Gastroesophageal sphincter (tissue), 4 donors: ENCODE measurements at places on chromosomes 1 and 21.

GRCh38 chr1:33327587-33328325 is 6.9 kb upstream of the A3GALT2 start:
- no peak overlapping the region for H3K4me3 ChIP-seq
- H3K27ac ChIP-seq, result peak overlapping the region; percentile 45
- peaks cover 100% of the 10 kb centered on the region for H3K36me3 ChIP-seq

DNA sequence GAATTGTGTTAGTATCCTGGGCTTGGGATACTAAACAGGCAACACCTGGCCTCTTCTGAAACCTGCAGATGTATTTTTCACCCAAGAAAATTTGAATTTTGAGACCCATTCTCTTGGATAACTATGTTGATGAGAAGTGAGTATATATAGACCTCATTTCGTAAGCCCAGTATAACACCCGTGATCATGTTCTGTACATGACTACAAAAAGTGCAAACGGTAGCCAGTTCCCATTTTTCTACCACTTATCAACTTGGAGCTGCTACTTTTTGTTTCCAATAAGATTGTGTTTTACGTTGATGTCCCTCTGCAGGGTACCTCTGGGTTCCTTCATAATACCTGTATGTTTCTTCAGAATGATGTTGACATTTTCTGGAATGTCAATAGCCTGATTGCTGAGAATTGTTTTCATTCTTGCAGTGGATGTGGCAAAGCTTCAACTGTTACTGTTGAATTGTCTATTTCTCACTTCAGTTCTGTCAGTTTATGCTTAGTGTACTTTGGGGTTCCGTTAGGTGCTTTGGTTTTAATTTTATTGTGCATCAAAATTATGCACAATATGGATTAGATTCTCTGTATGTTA is 48.1 kb downstream of the ZFYVE9 start:
- H3K36me3 ChIP-seq, result no peaks in the 10 kb centered on the region
- no peak for ATAC-seq
- no peak overlapping the region for H3K27ac ChIP-seq
- peaks cover 32% of the 10 kb centered on the region for H3K4me1 ChIP-seq

DNA sequence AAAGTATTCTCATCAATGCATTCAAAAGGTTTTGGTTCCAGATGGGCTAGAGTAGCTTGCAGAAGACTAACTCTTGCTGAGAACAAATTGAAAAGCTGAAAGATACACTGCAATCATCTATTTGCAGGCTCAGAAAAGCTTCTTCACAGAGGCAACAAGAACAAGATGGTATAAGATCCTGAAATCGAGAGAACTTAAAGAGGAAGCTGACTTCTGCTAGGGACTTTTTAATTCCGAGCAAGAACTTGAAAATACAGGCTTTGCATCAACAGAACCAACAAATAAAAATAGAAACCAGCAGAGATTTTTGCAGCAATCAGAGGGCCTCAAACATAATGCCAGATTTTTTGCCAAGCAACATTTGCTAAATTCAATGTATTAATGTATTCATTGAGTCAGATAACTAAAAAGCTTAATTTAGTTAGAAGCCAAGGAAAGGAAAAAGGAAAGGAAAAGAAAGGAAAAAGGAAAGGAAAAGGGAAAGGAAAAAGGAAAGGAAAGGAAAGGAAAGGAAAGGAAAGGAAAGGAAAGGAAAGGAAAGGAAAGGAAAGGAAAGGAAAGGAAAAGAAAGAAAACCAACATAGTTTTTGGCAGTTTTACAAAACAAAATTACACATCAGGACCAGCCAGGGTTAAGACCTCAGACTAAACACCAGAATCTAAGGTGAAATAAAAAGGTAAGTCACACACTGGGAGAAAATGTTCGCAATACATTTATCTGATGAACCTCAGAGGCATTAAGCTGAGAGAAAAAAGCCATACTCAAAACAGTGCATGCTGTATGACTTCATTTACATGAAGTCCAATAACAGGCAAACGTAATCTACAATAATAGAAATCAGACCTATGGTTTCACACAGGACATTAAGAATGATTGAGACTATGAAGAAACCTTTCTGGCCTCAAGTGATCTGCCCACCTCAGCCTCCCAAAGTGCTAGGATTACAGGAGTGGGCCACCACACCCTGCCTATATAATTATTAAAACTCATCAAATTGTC is 42.6 kb downstream of the FAF1 start:
- ATAC-seq, result no peak
- no peak overlapping the region for H3K27ac ChIP-seq
- no peaks in the 10 kb centered on the region for H3K4me1 ChIP-seq
- H3K27me3 ChIP-seq, result no peaks in the 10 kb centered on the region

DNA sequence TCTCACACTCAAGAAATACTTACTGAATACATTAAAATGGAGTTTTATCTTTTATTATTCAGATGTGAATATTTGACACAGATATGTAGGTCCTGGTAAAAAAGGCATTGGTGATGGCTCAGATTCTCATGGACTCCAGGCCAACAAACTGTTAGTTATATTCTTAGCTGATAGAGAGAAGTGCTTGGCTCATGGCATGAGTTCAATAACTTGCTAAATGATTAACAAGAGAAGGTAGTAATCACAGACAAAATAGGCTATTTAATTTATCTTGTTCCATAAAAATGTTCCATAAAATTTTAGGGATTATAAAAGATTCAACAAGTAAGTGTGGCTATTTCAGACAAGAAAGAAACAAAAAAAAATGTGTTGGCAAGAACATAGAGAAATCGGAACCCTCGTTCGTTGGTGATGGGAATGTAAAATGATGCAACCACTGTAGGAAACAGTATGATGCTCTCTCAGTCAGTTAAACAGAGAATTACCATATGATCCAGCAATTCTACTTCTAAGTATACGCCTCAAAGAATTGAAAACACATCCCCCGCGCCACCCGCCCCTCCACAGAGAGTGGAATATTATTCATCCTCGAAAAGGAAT is 737.8 kb upstream of the ADAMTS5 start:
- H3K27ac ChIP-seq, result no peak overlapping the region
- no peaks in the 10 kb centered on the region for H3K36me3 ChIP-seq
- H3K27me3 ChIP-seq, result no peaks in the 10 kb centered on the region
- H3K4me3 ChIP-seq, result no peak overlapping the region
- H3K4me1 ChIP-seq, result peaks cover 3% of the 10 kb centered on the region
- ATAC-seq, result no peak

GRCh38 chr1:246214708-246215509 is 292.2 kb downstream of the SMYD3 start:
- no peak overlapping the region for H3K27ac ChIP-seq
- no peaks in the 10 kb centered on the region for H3K36me3 ChIP-seq

DNA sequence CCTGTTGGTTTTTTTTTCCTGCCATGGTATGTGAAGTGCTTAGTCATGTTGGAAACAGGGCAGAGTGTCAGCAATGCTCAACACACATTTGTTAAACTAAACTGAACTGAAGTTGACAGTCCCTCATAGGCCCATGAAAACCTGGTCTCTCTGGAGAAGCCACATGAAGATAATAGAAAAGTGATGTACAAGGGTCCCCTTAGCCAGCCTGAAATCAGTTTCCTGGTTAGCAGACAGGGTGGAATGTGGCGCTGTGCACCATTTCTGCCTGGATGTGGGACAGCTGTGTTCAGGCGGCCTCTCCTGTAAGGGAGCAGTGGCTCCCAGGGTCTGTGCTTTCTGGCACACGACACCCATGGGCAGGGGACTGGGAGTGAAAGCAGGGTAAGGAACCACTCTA is 9.9 kb upstream of the CHI3L1 start:
- H3K4me1 ChIP-seq, result peaks cover 21% of the 10 kb centered on the region
- ATAC-seq, result no peak
- no peak overlapping the region for H3K4me3 ChIP-seq
- no peak overlapping the region for H3K27ac ChIP-seq
- no peaks in the 10 kb centered on the region for H3K36me3 ChIP-seq

- no peaks in the 10 kb centered on the region for H3K36me3 ChIP-seq
- H3K27me3 ChIP-seq, result peaks cover 86% of the 10 kb centered on the region
- H3K4me3 ChIP-seq, result no peak overlapping the region
- no peaks in the 10 kb centered on the region for H3K4me1 ChIP-seq
These were observed 15.7 kb upstream of the ARHGEF16 start for GRCh38 chr1:3438661-3439180.

GRCh38 chr21:16589006-16589898 is 859.5 kb downstream of the USP25 start:
- H3K4me3 ChIP-seq, result no peak overlapping the region
- peak overlapping the region; percentile 52 for H3K27ac ChIP-seq
- H3K27me3 ChIP-seq, result no peaks in the 10 kb centered on the region
- H3K4me1 ChIP-seq, result no peaks in the 10 kb centered on the region
- ATAC-seq, result no peak

- no peak overlapping the region for H3K27ac ChIP-seq
- no peaks in the 10 kb centered on the region for H3K27me3 ChIP-seq
- no peak overlapping the region for H3K4me3 ChIP-seq
- H3K4me1 ChIP-seq, result no peaks in the 10 kb centered on the region
These were observed 22.2 kb downstream of the SLC26A9 start for GRCh38 chr1:205920861-205921569.

GRCh38 chr1:22665752-22666151 is 12.7 kb downstream of the C1QB start:
- H3K27ac ChIP-seq, result no peak overlapping the region
- H3K4me1 ChIP-seq, result no peaks in the 10 kb centered on the region
- H3K4me3 ChIP-seq, result no peak overlapping the region
- H3K27me3 ChIP-seq, result peaks cover 55% of the 10 kb centered on the region
- ATAC-seq, result no peak

- H3K4me3 ChIP-seq, result no peak overlapping the region
- no peaks in the 10 kb centered on the region for H3K27me3 ChIP-seq
- no peaks in the 10 kb centered on the region for H3K4me1 ChIP-seq
- no peak overlapping the region for H3K27ac ChIP-seq
- peaks cover 40% of the 10 kb centered on the region for H3K36me3 ChIP-seq
These were observed 15.3 kb upstream of the TRNAU1AP start for GRCh38 chr1:28537457-28538199.

DNA sequence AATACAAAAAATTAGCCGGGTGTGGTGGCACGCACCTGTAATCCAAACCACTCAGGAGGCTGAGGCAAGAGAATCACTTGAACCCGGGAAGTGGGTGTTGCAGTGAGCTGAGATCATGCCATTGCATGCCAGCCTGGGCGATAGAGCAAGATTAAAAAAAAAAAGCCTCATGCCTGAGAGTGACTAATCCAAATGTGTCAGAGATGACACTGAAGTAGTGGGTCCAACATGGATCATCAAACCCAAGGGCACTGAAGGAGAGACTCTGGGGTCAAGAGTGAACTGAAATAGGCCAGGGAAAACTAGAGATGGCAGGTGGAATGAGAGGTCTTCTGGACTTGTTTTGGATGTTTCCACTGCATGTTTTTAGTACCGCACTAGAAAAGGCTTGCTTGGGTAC is 10.2 kb upstream of the CACHD1 start:
- no peaks in the 10 kb centered on the region for H3K4me1 ChIP-seq
- no peaks in the 10 kb centered on the region for H3K36me3 ChIP-seq
- ATAC-seq, result no peak
- no peak overlapping the region for H3K4me3 ChIP-seq
